ENCODE measurements at places on chromosomes 1 and 21.

- DNase-seq, result no peak
Observed at GRCh38 chr21:32300117-32300681, 1.5 kb downstream of the MRAP start.

DNA sequence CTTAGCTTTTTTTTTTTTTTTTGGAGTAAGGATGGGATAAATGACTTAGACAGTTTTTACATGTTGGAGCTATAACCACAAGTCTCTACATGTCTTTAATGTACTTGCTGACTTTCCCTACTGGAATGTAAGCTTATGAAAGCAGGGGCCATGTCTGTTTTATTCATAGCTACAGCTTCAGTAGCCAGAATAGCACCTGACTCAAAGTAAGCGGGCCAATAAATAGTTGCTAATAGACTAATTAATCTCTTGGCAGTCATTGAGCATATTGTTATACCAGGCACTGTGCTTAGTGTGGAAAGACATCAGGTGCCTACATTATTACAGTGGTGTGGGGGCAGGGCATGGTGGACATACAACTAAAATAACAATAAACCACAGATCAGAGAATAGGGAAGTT is 84.4 kb upstream of the HOOK1 start:
- DNase-seq, result no peak

DNA sequence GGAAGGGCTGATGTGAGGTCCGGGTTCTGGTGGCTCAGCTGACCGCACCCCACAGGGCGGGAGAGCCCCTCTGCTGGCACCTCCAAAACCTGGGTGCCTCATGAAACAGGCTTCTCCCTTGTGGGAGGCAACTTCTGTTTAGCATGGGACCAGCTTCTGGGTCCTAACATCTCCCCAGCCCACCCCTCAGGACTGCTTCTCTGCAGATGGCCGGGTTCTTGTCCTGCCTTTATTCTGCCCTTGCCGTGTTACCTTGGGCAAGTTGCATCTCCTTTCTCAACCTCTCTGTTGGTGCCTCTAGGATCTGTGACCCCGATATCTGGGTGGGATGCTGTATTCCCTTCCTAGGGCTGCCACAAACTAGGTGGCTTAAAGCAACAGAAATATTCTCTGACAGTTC is 15.0 kb upstream of the TTC22 start:
- DNase-seq, result no peak

DNA sequence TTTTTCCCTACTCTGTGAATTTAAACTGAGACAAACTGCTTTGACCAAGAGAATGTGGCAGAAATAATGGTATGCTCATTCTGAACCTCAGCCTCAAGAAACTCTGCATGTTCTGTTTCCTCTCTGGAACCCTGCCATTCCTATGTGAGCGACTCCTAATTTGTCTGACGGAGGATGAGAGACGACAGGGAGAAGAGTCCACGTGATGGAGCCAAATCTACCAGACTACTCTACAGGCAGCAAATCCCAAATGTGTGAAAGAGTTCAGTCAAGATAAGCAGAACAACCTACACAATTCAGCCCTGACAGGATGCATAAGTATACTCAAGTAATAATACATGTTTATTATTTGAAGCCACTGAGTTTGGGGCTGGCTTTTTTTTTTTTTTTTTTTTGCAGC is 153.5 kb downstream of the DPYD start:
- no peak for DNase-seq

DNA sequence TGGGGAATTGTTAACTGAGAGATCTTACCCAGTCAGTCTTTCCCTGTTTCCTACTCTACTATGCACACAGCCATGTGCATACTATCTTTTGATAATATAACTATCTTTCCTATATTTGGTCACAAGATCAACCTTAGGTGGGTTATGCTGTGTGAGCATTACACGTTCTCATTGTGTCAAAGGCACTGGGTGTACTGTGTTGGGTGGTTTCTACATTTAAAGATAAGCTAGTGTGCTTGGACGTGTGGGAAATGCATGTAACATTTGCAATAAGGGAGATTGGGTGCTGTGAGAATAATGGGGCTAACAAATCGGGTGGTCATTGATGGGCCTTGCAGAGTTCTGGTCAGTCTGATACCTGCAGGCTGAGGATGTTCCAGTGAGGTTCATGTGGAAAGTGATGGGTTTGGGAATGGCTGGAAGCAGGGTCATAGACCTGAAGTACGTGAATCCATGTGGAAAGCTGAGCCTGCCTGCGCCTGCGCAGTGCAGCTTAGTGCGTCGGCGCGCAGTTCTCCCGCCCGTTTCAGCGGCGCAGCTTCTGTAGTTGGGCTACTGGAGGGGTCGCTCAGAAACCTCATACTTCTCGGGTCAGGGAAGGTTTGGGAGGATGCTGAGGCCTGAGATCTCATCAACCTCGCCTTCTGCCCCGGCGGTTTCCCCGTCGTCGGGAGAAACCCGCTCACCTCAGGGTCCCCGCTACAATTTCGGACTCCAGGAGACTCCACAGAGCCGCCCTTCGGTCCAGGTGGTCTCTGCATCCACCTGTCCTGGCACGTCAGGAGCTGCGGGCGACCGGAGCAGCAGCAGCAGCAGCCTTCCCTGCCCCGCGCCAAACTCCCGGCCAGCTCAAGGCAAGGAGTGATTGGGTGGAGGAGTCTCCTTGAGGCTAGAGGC is at the start of gene MSH4:
TSS of gene MSH4 (plus strand) at position 507 of the 897 bp plus-strand sequence. CDS start at position 611, 104 bp downstream.
- no peak for DNase-seq

DNA sequence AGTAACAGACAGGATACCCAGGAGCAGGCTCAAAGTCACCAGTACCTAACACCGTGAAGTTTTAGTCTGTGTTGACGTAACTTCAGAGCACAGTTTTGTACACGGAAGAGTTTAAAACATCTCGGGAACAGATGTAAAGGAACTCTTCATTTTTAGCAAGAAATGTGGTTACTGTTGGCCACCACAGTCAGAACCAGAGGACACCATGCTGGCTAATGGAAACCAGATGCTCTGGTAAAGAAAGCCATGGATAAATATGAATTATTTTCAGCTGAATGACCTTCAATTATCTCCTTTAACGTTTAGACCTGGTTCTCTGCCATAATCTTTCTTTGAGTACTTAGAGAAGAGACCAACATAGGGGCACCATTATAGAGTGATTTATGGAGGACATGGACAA is 115.9 kb downstream of the NTMT2 start:
- DNase-seq, result no peak

DNA sequence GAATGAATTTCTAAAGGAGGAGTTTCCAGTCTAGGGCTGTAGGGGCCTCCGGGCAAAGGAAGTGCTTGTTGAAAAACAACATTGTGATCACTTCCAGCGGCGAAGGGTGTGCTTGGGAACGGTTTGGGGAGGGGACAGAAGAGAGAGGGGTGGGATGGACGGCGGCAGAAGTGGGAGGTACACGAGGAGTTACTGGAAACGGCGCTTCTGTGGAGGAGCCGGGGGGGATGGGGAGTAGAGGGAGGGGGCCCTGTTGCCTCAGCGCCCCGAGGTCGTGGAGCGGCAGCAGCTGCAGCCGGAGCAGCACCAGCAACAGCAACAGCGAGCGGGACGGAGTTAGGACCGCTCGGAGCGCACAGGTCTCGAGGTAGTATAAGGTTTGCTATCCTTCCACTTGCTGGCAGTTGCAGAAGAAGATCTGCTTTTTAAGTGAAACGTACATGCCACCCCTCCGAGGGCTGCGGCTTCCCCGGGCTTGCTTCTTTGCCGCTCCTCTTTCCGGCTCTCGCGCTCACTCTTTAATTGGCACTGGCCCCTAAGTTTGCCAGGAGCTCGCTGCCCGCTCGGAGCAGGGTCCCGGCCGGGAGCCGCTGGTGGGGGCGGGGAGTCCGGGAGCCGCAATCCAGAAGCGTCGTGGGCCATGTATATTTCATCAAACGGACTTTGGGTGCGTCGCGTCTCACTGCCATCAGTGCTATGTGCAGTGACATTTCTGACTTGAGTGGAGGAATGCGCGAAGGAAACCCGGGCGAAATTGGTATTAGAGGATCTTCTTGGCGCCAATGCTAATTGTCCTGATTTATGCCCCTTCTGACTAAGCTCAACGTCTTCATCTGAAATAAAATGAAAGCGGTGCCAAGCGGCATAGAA is 771 bp upstream of the NTNG1 start:
- no peak for DNase-seq

DNA sequence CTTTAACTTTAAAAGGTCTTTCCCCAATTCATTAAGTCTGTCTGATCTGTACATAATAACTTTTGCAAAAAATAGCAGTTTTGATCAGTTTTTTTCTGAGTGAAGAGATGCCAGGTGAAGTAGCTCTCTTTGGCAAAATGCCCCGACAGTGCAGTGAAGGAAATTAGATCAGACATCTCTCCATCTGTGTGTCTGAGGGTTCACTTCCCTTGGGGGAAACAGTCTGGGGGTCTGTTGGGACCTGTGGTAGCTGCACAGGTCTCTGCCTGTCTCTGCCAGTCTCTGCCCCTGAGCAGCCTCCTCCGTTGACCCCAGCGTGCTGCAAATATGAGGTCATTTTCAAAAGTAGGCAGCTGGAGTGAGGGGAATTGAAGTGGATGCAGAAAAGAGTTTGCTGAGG is 54.5 kb downstream of the TBCE start:
- no peak for DNase-seq

- DNase-seq, result no peak
Observed at GRCh38 chr21:15297824-15298223, 233.0 kb upstream of the NRIP1 start.

GRCh38 chr1:1899266-1899966 is 8.5 kb upstream of the GNB1 start:
- no peak for DNase-seq

DNA sequence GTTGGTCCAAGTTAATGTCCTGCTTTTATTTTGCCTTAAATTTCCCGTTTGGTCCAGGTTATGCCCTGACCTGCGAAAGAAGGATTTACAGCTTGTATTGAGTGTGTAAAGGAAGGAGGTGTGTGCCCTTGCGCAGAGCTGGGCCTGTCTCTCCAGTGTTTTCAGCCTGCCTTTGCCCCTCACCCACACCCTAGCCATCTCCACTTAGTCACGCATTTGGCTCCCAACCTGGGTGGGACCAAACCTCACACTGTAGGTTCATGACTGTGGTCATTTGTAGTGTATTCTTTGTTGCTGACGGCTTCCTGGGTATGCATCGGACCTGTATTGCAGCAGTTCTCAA is 572 bp upstream of the SRSF10 start:
- no peak for DNase-seq

GRCh38 chr1:230891413-230891812 is 23.1 kb upstream of the C1orf198 start:
- no peak for DNase-seq

Measured in Panc1 (cell line).